ENCODE measurements at places on chromosomes 12 and 14. TPM values are rescaled to one million over a fixed set of nuclear protein-coding genes. Genes with fewer than 3 reads are reported as not detected.

LRTM2 gene
- not detected for total RNA-seq

TEP1 gene
- total RNA-seq: 49.0 TPM

PTPRB gene
- total RNA-seq: 38.3 TPM

PIANP gene
- total RNA-seq: 10.7 TPM

GLIPR1L1 gene
- not detected for total RNA-seq

VIPAS39 gene
- total RNA-seq: 13.4 TPM

PAX9 gene
- 3.4 TPM for total RNA-seq

SERPINA10 gene
- not detected for total RNA-seq

CLEC2D gene
- 36.5 TPM for total RNA-seq

BEGAIN gene
- 2.6 TPM for total RNA-seq

HOXC5 gene
- total RNA-seq: 3.9 TPM

LMNTD1 gene
- total RNA-seq: not detected

CLEC1B gene
- not detected for total RNA-seq

ADCK1 gene
- total RNA-seq: 4.2 TPM

NRXN3 gene
- total RNA-seq: 16.6 TPM

EGLN3 gene
- 23.9 TPM for total RNA-seq

TAS2R46 gene
- total RNA-seq: 3.9 TPM

PROX2 gene
- total RNA-seq: not detected

PAPLN gene
- 21.4 TPM for total RNA-seq

HOTAIR gene
- not detected for total RNA-seq

RDH12 gene
- total RNA-seq: not detected

ADAM20 gene
- total RNA-seq: 3.8 TPM

FOXN4 gene
- total RNA-seq: not detected

TMEM121 gene
- 7.5 TPM for total RNA-seq

FLVCR2 gene
- 14.6 TPM for total RNA-seq

EXOC3L4 gene
- 4.8 TPM for total RNA-seq

KLHDC1 gene
- 19.4 TPM for total RNA-seq

ATP5F1B gene
- total RNA-seq: 216 TPM

NAV3 gene
- 40.3 TPM for total RNA-seq

TAS2R20 gene
- 4.3 TPM for total RNA-seq

INHBE gene
- not detected for total RNA-seq

TMEM19 gene
- total RNA-seq: 22.8 TPM

FZD10 gene
- 0.72 TPM for total RNA-seq

VRTN gene
- total RNA-seq: not detected

CLEC14A gene
- total RNA-seq: 56.0 TPM

FITM1 gene
- total RNA-seq: 0.71 TPM

CFAP54 gene
- 2.2 TPM for total RNA-seq

PARP11 gene
- total RNA-seq: 18.2 TPM

APOF gene
- not detected for total RNA-seq

AQP5 gene
- 1.2 TPM for total RNA-seq

IFNG-AS1 gene
- 0.54 TPM for total RNA-seq

PPFIA2 gene
- 46.6 TPM for total RNA-seq

AQP2 gene
- total RNA-seq: not detected

DTD2 gene
- total RNA-seq: 12.4 TPM

RHEBL1 gene
- 1.1 TPM for total RNA-seq

L2HGDH gene
- total RNA-seq: 2.1 TPM

TAS2R42 gene
- total RNA-seq: not detected

RFLNA gene
- total RNA-seq: 1.9 TPM

TPH2 gene
- total RNA-seq: not detected

HOXC13 gene
- 0.32 TPM for total RNA-seq

TDRD9 gene
- 2.7 TPM for total RNA-seq

ZC3H14 gene
- 55.1 TPM for total RNA-seq

ANKS1B gene
- total RNA-seq: 30.0 TPM

KRT83 gene
- not detected for total RNA-seq

IRAK3 gene
- total RNA-seq: 32.2 TPM

NFKBIA gene
- total RNA-seq: 186 TPM

KRT85 gene
- total RNA-seq: not detected

ANO4 gene
- 0.42 TPM for total RNA-seq

TRHDE gene
- 2.3 TPM for total RNA-seq
